ENCODE measurements at places on chromosomes 7 and 10.

DNA sequence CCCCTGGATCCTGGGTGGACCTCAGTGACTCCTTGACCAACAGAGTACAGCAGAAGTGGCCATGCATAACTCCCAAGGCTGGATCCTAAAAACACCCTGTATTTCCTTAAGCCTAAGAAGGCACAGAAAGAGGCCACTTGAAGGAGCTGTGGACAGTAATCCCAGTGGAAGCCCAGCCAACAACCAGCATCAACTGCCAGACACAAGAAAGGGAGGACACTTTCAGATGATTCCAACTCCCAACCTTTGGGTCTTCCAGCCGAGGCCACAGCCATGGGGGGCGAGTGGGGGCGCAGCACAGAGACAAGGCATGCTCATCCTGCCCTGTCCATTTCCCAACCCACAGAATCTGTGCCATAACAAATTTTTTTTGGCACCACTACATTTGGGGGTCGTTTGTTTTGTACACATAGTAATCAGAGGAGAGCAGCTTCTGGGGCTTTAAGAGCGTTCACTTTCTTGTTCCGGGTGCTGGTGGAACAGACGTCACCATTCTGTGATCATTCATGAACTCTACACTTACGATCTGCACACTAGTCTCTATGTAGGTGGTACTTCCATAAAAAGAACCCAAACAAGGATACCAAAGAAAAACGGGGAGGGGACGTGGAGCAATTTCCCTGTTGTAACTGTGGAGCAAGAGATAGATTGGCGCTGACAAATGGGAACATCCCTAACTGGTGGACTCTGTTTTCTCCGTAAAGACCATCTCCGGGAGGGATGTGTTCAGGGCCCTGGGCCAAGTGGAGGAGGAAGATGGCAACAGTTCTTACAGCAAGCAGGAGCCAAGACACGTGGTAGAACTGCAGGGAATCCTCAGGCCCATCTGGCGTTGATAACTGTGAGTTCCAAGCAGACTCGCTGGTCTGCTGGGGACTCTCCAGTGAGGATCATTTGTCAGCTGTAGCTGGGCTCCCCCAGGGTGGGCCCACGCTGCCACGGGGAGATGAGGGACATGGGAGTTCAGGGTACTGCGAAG is 6.0 kb upstream of the SLC29A3 start:
- DNase-seq = no peak

GRCh38 chr10:29627201-29628132 is 7.3 kb downstream of the SVIL start:
- no peak for DNase-seq

DNA sequence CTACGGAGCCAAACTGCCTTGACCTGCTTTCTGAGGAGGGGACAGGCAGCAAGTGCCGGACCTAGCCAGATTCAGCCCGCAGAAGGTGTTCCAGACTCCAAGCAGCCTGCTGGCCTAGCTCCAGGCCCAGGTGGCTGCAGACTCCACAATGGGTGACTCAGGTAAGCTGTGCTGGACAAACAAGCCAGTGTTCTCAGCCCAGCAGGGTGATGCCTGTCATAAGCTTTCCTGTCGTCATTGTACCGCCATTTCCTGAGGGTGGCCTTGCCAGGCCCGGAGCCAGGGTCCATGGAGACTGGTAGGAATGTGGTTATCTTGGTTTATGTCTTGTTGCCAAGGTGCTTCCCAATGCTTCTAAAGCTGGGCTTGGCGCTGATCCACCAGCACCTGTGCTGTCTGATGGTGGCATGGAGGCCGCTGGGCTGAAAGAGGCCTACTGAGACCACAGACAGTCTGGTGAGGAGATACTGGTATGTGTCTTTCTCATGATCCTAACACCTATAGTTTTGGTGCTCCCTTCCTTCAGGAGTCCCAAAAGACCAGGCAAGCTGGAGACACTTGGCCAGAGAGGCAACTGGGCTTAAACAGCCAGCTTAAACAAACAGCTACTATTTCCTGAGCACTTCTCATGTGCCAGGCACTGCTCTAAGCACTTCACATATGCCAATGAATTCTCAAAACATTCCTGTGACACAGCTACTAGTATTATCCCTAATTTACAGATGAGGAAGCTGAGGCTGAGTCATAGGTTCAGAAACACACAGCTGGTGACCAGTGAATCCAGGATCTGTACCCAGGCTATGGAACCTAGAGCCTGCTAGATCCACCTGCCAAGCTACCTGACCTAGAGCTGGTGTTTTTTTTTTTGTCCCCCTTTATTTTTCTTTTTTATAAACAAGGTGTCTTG is 42.0 kb downstream of the ZC3HC1 start:
- DNase-seq = no peak

DNA sequence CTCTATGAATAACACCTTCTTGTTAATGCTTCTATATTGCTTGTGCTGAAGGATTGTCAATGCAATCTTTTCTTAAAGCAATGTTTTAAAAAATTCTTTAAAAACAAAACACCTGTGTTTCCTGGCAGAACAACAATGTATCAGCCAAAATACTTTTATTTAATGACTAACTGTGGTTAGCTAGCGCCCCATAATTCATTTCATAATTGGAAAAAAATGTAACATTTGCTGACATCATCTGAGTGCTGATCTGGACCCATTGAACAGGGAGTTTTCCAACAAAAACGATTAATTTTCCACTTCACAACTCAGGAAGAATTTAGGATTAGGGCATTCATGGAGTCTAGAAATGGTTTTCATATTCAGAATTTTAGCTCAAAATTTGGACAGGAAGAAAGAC is 137.6 kb upstream of the CDK6 start:
- DNase-seq = no peak

DNA sequence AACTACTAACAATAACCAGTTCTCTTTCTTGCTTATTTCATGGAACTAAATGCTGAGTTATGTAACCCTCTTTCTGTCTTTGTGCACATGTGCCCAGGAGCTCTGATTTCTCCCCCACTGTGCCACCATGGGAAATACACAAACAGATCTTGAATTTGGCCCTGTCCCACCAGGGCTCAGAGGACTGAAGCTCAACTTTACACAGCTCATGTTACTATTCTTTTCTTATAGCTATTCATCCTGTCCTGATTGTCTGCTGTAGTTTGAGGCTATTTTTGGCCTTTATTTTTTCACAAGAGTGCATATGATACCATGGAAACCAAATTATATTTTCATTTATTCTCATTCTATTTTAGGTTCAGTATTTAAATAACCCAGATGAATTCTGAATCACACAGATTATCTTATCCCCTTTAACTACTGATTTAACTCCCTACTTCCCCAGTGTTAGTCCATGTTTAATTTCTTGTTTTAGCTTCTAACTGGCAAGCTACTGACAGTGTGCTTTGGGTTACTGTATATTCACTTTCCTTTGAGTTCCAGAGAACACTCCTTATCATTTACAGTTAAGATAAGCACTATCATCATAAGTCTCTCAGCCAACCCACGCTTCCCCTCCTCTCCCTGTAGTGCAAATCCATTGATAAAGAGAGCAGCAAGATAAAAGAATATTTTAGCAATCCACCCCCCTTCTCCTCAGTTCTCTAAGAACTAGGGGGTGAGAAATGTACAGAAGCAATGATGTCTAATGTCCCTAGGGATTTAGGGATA is 71.8 kb upstream of the GSDME start:
- DNase-seq = no peak

DNA sequence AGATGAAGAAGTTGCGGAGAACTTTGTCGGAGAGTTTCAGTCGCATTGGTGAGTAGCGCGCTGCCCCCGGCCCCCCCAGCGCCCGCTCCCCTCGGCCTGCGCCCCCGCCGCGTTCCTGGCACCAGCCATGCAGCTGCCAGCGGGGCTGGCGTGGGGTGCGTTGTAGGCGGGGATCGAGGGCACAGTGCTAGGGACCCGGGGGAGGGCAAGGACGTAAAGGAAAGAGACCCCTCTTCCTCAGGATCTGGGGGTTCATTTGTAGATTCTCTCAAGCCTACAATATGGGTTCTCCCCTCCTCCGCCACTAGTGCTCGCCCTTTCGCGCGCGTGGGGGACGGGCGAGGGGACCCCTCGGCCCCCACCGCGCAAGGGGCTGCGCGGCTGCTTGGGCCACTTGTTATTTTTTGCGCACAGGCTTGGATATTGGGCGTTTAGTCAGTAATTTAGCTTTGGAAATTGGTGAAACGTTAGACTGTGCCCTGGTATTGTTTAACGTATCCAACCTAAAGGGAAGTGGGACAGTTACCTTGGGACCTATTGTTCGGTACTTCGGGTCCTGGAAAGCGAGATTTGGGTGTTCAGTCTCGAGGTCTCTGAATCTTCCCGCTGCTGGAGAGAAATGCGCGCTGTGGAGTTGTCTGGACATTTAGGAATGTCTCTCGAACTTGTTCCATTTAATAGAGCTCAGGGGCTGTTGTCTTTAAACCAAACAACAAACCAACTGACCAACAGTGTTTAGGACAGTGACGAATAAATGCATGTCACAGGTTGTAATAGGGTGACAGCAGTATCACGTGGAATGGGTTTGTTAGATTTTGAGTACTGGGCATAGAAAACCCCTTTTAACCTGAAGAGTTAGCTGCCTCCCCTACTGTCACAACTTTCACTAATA is 796 bp downstream of the CDK14 start:
- no peak for DNase-seq

DNA sequence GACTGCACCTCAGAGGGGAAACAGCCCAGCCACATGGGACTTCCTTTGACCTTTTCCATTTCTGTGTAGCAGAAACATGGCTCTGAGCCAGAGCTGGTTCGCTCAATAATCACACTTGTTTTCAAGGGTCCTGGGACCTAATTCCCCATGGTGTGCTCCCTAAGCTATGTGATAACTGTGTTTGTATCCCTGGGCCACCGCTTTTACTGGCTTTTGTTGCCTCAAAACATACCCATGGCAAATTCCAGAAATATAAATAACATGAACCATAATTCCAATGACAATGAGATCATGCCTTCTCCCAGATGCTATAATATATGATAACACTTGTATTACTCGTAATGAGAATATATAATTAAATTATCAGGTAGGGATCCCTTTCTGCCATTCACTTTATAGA is 196.4 kb downstream of the GFRA1 start:
- no peak for DNase-seq

Measured in stimulated activated CD8-positive, alpha-beta memory T cell treated with anti-CD3 and anti-CD28 coated beads, Interleukin-7, amount 100 ng/mL, for 24 hours (primary cell).